ENCODE measurements at places on chromosomes 5 and 9. TPM values are rescaled to one million over a fixed set of nuclear protein-coding genes. Genes with fewer than 3 reads are reported as not detected.

TSSK1B gene
- total RNA-seq = not detected

SIT1 gene
- total RNA-seq = not detected

DNA sequence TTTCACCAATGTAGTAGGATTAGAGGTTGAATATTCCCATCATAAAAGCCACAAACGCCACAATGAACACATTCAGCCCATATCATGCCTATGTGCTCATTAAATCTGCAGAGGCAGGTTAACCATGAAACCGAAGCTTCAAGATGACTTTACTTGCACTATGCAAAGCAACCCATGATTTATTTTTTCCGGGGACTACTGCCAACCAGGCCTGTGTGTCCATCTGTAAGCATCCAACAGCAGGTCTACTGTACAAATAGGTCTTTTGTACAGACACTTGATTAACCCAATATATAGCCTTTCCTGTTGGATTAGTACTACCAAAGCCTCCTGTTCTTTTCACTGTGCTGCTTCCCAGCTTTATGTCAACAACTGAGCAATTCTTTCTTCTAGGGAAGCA lies 104.9 kb upstream of the CDH10 start:
- H3K4me1 ChIP-seq = no peaks in the 10 kb centered on the region
- no peak overlapping the region for H3K4me3 ChIP-seq
- no peaks in the 10 kb centered on the region for H3K36me3 ChIP-seq
- no peak overlapping the region for H3K27ac ChIP-seq
- no peaks in the 10 kb centered on the region for H3K27me3 ChIP-seq
- DNase-seq = no peak

DNA sequence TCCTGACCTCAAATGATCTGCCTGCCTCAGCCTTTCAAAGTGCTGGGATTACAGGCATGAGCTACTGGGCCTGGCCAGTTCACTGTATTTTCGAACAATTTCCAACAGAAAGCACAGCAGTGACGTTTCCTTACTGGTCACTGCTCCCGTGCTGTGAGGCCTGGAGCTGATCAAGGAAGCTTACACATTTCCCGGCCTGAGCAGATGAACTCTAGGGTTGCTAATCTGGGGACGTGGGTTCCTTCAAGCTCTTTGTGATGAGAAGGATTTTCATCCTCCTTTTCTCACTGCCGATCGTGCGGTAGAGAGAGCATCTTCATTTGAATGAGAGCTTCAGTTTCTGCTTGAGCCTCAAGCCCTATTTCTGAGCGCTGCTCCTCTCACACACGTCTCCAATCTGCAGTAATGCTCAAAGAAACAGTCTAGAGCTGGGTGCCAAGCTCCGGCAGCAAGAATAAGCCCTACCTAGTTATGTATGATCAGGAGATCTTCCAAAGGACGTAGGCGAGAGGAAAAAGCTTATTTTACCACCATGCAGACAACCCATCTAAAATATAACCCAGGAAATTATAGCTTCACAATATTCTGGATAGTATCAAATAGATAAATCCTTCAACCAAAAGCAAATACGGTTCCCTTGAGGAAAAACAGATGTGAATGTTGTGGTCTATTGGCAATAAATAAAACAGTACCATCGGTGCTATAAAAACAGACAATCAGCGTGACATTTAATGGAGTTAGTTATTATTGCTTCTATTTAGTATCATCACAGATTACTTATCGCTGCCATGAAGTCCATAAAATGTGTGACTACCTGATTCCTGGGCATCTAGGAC lies 7.3 kb upstream of the SPATA24 start:
- H3K27me3 ChIP-seq = no peaks in the 10 kb centered on the region
- H3K27ac ChIP-seq = no peak overlapping the region
- H3K4me1 ChIP-seq = no peaks in the 10 kb centered on the region

CACNA1B gene
- total RNA-seq = 0.04 TPM

DNA sequence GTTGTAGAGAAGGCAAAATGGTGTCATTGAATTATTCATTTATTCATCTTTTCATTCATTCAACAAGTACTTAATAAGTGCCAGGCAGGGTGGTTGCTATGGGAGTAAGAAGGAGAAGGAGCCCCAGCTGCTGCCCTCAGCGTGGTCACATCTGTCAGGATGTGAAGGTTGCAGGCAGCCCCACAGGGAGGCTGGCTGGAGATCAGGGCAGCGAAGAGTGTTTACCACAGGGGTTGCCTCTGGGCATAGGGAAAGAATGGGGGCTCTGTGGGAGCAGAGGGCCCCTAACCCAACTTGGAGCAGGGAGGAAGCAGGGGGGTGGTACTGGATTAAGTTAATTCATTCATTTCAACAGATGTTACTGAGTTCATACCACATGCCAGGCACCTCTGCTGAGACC lies 6.0 kb downstream of the PCDH12 start:
- H3K27ac ChIP-seq = no peak overlapping the region
- no peak overlapping the region for H3K4me3 ChIP-seq
- H3K27me3 ChIP-seq = no peaks in the 10 kb centered on the region

CARD6 gene
- total RNA-seq = 10.8 TPM

- no peak overlapping the region for H3K4me3 ChIP-seq
- no peak for DNase-seq
- no peak overlapping the region for H3K27ac ChIP-seq
- H3K36me3 ChIP-seq = no peaks in the 10 kb centered on the region
- no peaks in the 10 kb centered on the region for H3K4me1 ChIP-seq
Measured at GRCh38 chr9:76302947-76303550, 91.2 kb downstream of the RFK start.

DNA sequence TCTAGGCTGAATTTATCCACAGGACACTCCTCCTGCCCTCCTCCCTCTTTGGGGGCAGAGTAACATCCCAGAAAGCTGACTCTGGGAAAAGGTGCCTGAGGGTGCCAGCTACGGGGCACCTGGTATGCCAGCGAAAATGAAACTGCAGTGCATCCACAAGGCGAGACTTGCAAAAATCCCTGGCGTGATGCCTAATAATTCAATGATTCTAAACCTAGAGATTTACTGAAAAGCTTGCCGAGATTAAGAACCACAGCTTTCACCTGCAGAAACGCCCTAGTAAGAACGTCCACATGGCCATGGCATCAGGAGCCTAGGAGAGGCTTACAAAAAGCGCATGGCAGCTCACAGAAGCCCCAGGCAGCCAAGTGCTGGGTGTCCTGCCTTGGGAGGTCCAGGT lies 20.9 kb downstream of the CCNJL start:
- no peaks in the 10 kb centered on the region for H3K4me1 ChIP-seq
- H3K4me3 ChIP-seq = no peak overlapping the region
- no peaks in the 10 kb centered on the region for H3K27me3 ChIP-seq
- no peak for DNase-seq
- H3K27ac ChIP-seq = no peak overlapping the region

GRCh38 chr9:2992427-2992826 lies 148.5 kb upstream of the PUM3 start:
- H3K36me3 ChIP-seq = no peaks in the 10 kb centered on the region
- H3K27ac ChIP-seq = no peak overlapping the region

- H3K27ac ChIP-seq = no peak overlapping the region
- H3K4me3 ChIP-seq = no peak overlapping the region
- no peaks in the 10 kb centered on the region for H3K4me1 ChIP-seq
- no peaks in the 10 kb centered on the region for H3K36me3 ChIP-seq
- DNase-seq = no peak
Measured at GRCh38 chr5:111580956-111581355, 68.6 kb upstream of the STARD4 start.

GRCh38 chr5:35783551-35783950 lies 73.1 kb upstream of the IL7R start:
- no peak for DNase-seq
- H3K27me3 ChIP-seq = no peaks in the 10 kb centered on the region
- H3K36me3 ChIP-seq = no peaks in the 10 kb centered on the region
- H3K27ac ChIP-seq = no peak overlapping the region

DNA sequence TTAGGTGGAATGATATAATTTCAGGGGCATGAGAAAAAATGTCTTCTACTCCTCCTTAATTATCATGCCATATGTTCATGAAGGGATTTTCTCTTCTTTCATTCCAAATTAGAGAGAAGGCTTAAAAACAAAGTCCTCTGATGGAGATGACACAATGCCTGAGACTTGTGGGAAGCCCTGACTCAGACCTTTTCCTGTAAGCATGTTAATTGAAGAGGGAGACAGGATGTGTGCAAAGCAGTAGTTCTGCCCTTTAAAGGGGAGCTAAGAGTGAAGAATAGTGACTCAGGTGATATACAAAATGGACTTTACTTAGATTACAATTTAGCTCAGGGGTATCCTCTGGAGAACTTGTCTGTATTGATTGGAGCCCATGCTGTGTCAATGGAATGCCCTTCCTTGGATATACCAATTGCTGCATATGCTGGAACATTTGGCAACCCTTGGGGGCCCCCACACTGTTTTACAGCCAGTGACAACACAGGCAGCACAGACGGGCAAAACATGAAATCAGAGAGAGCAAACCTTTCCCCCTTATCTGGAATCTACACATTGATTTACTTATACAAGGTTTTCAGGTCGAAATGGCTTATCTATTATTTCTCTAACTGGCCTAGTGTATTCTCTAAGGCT lies 81.3 kb downstream of the IZUMO3 start:
- H3K4me1 ChIP-seq = no peaks in the 10 kb centered on the region
- no peak overlapping the region for H3K27ac ChIP-seq
- no peak overlapping the region for H3K4me3 ChIP-seq
- DNase-seq = no peak
- H3K36me3 ChIP-seq = no peaks in the 10 kb centered on the region
- H3K27me3 ChIP-seq = no peaks in the 10 kb centered on the region
